ENCODE measurements at places on chromosomes 16 and 17.

- DNase-seq: no peak
These were observed 1.6 kb downstream of the RPL13 start for GRCh38 chr16:89561884-89562599.

DNA sequence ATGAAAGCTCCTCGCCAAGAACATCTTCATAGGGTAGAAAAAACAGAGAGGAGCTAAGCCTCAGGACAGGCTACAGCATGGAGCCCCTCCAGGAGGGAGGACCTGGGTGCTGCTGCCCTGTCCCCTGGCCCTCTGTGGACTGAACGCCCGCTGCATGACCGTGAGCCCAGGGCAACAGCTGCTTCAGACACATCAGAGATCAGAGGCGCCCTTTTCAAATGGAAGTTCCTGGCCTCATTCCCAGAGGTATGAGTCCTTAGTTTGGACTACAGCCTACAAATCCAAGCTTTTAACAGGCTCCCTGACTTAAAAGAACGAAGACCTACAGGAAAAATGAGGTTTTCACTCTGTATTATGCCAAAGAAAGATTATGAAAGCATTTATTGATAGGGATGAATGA, 48.5 kb downstream of the ZNF18 start:
- DNase-seq: no peak

DNA sequence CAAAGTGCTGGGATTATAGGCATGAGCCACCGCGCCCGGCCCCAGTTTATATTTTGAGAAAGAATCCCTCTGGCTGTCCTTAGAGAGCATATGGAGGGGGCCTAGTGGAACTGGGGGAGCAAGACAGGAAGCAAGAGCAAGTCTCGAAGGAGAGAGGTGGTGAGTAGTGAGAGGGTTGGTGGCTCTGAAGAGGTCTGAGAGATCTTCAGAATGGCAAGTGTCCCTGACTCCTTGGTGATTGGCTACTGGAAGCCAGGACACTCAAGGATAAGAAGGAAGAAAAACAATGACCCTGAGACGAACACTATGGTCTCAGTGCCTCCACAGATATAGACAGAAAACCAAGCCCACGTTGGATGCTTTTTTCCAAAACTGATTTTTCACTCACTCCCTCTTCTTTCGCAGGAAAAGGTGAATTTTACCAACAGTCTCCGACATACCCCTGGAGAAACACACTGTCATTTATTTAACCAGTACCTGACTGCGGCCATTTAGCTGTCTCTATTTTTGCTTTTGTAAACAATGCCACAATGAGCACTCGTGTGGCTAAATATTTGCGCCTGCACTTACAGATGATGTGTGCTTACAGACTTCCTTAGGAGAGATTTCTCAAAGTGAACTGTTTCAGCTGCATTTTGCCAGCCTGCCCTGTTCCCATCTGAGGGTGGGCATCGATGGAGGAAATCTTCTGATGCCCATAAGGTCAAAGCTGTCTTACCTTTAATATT, 15.9 kb upstream of the DOK4 start:
- no peak for DNase-seq

DNA sequence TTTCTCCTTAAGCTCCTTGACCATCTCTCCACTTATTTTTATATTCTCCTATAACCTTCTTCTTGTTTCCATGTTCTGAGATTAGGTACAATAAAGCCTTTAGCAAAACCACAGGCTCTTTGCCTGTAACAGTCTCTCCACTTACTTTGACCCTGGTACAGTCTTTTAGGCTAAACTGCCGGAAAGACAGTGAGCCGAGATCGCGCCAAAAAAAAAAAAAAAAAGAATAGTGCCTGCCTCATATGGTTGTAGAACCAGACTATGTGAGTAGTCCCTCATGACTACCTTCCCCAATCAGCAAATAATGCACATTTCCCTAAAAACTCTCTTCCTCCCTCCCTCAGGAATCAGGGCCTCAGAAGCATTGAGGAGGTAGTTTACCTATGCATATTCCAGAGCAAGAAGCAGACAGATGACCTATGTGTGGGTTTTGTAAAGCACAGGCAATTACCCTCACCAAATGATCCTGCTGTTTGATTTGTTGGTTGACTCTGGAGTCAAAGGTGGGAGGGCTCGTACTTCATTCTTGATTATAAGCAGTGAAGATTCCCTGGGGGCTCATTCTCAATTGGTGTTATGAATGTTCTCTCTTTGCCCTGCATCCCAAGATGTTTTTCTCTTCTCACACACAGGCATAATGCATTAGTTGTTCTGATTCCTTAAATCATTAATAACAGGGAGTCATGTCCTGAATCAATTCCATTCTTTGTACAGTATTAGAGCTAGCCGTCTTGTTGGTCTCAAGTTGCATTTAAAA, 8.9 kb upstream of the NME1 start:
- DNase-seq: no peak

- DNase-seq: no peak
These were observed 24.8 kb upstream of the CMIP start for GRCh38 chr16:81419806-81420205.

GRCh38 chr16:396605-397004, 394 bp upstream of the NME4 start:
- DNase-seq: no peak

GRCh38 chr17:81923302-81924260, 4.0 kb downstream of the MAFG start:
- DNase-seq: no peak

DNA sequence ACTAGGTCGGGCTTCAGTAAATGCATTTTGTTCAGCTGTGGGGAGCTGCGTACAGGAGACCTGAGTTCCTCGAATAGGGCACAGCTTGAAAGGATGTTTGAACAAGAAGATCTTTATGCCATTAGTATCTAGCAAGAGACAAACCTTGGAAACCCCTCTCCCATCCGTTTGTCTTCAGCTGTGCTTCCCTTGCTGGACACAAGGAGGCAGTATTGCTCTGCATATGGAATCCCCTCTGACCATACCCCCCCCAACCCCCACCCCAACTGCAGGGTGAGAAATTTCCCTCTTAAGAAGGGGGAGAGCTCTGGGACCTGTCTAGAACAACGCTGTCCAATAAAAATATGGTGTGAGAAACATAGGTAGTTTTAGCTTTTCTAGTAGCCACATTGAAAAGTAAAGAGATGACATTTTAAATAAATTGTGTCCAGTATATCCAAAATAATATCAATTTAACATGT, 1.6 kb downstream of the MRM1 start:
- peak; percentile 65 for DNase-seq

DNA sequence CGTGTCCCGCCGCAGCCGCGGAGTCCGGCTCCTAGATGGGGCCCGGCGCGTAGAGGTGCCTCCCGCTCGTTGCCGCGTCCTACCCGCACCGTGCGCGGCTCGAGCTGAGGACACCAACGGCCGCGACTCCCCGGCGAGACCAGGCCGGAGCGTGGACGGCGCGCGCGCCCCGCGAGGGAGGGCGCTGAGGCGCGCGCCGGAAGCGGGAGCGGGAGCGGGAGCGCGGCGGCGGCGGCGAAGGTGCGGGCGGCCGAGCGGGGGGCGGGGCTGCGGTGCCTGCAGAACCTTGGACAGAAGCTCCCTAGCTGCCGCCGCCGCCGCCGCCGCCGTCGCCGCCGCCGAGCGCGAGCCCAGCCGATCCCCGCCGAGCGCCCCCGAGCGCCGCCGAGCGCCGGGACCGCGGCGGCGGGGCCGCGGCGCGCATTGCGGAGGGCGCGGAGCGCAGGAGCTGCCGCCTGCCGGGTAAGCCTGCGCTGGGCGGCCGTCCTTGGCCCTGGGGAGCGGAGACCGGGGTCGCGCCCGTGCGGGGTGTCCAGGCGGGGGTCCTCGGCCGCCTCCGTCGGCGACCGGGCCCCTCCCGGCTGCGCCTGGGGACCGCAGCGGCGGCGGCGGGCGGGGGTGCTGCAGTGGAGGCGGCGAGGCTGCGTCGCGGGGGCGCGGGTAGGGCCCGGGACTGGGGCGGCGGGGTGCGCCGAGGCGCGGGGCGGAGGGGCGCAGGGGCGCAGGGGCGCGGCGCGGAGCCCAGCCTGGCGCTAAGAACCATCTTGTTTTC, at the start of gene CDK5R1:
CDK5R1 (plus strand) TSS at position 293 of the 772 bp plus-strand sequence. CDS start 628 bp downstream, outside the sequence.
- peak; percentile 70 for DNase-seq

- DNase-seq: no peak
These were observed 192.4 kb upstream of the HSBP1 start for GRCh38 chr16:83615141-83615952.

GRCh38 chr17:8126491-8127066, 2.7 kb upstream of the HES7 start:
- no peak for DNase-seq

DNA sequence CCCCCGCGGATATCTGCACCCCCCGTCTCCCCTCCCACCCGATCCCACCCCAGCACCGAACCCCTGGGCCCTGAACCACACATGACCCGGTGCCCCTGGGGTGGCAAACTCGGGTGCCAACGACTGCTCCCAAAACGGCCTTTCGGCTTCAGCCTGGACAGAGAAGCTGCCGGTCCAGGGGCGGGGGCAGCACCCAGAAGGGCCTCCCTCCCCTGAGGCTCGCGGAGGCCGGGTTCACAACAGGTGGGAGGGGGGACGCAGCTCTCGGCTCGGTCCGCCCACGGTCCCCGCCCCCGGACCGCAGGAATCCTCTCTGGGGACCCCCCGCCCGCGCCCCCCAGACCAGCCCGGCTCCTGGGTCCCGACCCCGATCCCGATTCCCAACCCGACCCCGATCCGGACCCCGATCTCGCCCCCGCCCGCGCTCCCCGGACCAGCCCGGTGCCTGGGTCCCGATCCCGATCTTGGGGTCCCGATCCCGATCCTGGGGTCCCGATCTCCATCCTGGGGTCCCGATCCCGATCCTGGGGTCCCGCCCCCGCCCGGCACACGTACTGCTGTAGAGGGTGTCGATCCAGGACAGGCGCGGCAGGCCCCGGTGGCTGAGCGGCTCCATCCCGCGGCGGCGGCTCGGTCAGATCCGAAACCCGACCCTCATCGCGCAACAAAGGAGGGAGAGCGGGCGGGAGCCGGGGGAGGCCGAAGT, 516 bp downstream of the ABR start:
- DNase-seq: no peak

GRCh38 chr16:4283441-4283840, 10.6 kb upstream of the TFAP4 start:
- no peak for DNase-seq

DNA sequence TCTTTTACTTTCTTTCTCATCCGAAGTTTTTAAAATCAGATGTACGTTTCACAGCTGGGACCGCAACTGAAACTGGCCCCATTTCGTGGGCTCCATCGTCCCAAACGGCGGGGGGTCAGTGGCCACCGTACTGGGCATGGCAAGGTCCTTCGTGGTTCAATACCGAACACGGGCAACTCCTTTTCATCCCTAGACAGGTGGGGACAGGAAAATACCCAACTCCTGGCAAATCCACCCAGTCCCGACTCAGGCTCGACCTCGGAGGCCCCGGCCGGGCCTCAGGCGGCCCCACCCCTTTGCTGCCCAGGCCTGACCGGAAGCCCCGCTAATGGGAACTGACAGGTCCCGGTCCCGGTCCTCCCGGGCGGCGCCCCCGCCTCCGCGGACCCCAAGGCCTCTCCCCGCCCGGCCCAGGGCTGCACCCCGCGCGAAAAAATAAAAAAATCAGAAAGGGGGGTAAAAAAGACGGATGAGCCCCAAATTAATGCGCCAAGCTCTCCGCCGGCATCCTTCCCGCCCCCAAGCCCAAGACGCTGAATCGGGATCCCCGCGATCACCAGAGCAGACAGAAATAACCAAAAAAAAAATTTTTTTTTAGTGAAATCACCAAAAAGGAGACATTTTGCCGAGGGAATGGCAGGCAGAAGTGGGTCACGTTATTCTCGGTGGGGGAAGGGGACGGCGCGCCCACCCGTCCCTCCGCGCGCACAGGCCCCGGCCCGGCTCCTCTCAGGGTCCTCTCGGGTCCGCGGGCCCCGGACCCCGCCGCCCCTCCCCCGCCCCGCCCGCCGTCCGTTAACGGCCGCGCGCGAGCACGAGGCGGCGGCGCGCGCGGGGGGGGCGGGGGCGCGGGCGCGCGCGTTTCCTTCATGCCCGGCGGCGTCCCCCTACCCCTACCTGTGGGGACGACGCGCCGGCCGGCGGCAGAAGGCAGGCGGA, 562 bp downstream of the ZC3H7A start:
- no peak for DNase-seq

GRCh38 chr17:72985882-72986720, 106.4 kb downstream of the SLC39A11 start:
- DNase-seq: peak; percentile 42

- no peak for DNase-seq
These were observed 17.7 kb upstream of the CORO6 start for GRCh38 chr17:29640413-29640812.

GRCh38 chr17:8408371-8408770, 10.7 kb upstream of the RNF222 start:
- DNase-seq: no peak

- no peak for DNase-seq
These were observed 237.0 kb downstream of the SOX9 start for GRCh38 chr17:72357764-72358365.

DNA sequence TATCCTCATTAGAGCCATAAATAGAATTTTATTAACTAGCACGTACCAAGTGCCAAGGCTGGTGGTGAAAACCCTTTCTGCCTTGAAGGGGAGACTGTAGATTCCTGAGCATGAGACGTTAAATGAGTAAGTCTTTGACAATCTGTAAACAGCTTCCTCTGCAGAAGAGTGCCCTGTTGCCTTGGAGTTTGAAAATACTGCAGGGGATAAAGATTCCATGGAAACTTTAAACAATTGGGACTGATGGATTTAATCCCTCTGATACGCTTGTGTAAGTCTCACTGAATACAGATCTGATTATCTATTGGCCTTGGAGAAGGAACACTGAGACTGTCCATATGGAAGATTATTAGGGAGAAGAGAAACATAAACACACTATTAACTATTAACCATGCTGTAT, 1053.4 kb upstream of the RBFOX1 start:
- DNase-seq: no peak

GRCh38 chr17:79691931-79692330, 38.8 kb upstream of the ENPP7 start:
- no peak for DNase-seq

DNA sequence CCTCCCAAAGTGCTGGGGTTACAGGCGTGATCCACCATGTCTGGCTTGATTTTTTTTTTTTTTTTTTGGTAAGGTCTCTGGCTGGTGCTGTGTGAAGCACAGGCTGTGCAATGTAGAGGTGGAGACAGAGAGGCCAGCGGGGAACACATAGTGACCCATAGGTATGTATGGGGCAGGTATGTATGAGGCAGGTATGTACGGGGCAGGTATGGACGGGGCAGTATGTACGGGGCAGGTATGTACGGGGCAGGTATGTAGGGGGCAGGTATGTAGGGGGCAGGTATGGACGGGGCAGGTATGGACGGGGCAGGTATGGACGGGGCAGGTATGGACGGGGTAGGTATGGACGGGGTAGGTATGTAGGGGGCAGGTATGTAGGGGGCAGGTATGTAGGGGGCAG, 5.0 kb downstream of the RPL3L start:
- no peak for DNase-seq

Data from stimulated activated CD4-positive, alpha-beta T cell treated with anti-CD3 and anti-CD28 coated beads, Interleukin-12 subunit alpha, Interleukin-12 subunit beta, amount 100 ng/mL, for 48 hours (primary cell).